ENCODE measurements at places on chromosomes 7 and 10.

GRCh38 chr10:115558252-115558651 lies 465.1 kb downstream of the ATRNL1 start:
- no peak for DNase-seq

GRCh38 chr10:44921061-44921460 lies 9.9 kb downstream of the TMEM72 start:
- no peak for DNase-seq

- DNase-seq = no peak
These were observed 62.6 kb upstream of the MTPN start for GRCh38 chr7:136039577-136040345.

DNA sequence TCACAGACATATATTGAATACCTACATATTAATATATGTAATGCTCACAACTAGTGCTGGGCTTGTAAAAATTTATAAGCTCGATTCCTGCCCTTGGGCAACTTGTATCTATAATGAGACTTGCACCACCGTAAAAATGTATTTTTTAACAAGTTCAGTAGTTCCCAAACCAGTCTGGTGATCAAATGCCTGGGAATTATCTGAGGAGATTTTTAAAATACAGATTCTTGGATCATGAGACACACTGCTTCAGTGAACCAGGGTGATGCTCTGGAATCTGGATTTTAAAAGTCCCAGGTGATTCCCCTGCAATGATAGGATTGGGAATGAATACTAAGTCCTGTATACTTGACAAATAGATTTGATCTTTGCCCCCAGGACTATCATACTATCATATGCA lies 4.3 kb upstream of the MICU1 start:
- DNase-seq = no peak

DNA sequence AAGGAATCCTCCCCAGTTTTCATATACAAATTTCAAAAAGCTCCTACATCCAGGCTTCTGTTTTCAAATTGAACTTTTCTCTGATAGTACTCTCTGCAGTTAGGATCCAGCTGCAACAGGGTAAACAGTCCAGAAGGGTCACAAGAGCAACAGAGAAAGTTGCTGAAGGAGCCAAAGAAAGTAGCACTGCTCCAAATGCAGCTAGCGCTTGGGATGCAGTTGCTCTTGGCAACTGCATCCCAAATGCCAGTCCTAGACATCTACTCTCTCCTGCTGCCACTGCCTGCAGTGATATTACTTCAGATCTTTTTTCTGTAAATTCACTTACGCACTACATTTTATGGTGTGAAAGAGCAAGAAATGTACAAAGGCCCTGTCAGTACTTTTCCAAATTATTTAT lies 14.6 kb downstream of the GPR37 start:
- DNase-seq = no peak

- no peak for DNase-seq
These were observed 927 bp upstream of the ALOX5 start for GRCh38 chr10:45373003-45373575.

DNA sequence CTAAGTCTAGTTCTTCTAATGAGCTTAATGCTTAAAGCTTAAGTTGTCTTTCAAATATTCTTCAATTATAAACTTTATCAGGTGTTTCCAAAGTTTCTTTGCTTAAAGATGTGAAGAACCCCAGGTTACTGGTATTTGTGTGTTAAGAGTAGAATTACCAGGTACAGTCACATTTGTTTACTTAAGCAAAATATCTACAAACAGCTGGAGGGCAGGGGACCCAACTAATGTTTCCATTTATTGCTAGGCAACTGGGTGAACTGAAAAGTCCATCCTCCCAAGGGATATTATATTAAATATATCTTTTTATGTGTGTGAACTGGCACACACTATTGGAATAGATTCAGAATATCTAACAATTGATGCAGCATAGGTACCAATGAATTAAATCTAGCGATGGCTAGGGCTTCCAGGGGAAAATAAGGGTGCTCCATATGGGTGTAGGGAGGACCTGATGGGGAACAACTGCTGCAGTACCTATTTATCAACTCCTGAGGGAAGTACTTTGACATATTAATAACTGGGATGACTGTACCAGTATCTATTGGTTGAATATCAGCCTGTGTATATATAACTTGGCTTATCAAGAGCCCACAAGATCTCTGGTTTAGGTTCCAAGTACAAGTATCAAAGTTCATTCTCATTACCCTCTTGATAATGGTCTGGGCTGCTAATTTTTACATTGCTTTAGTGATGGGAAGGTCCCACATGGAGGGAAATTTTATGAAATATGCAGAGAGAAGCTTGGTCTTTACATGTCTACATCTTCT lies 10.3 kb upstream of the AGR3 start:
- no peak for DNase-seq
